ENCODE measurements at places on chromosomes 7 and 10.

DNA sequence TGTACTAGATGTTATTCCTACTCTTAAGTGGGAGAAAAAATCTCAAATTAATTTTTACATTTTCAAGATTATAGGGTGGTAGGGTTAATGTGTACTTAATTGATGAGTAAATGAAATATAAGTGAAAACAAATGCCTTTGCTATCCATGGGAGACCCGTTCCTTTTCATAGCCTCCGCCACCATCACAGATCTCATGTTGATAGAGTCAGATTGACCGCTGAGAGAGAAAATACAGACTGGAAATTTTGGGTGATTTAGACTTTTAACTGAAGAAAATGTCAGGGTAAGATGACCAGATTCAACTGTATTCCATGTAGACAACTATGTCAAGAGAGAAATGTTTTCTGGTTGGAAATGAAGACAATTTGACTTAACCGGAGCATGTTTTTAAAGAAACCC is 446.2 kb downstream of the AUTS2 start:
- DNase-seq = no peak

GRCh38 chr7:150964593-150965111 is 13.5 kb downstream of the KCNH2 start:
- peak; percentile 43 for DNase-seq

- DNase-seq = no peak
Observed at GRCh38 chr7:18400726-18401125, 94.8 kb upstream of the HDAC9 start.

DNA sequence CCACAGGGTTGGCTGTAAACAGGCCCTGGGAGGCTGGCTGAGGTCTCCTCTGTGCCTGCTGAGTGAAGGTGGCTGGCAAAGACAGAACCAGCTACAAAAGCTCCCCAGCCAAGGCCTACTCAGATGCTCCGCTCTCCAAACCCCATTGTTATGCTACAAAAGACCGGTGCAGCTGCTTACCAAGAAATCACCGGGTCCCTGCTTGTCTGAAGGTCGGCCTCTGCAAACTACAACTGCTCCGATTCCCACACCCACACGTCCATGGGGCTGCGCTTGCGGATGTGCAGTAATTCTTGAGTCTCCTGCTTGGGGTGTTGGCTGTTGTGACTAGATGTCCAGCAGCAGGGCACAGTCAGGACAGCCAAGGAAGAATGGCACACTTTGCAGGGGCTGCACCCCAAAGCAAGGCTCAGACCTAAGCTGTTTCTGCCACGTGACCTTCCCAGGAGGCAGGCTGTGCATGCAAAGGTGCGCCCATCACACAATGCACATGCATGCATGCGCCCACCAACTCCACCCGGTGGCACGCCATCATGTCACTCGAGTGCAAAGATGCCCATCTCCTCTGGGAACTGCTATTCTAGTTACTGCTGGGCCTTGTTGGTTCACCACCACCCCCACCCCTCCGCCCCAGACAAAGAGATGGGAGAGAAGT is 97.8 kb downstream of the OAT start:
- no peak for DNase-seq

- no peak for DNase-seq
Observed at GRCh38 chr7:21463524-21463923, 35.6 kb downstream of the SP4 start.

DNA sequence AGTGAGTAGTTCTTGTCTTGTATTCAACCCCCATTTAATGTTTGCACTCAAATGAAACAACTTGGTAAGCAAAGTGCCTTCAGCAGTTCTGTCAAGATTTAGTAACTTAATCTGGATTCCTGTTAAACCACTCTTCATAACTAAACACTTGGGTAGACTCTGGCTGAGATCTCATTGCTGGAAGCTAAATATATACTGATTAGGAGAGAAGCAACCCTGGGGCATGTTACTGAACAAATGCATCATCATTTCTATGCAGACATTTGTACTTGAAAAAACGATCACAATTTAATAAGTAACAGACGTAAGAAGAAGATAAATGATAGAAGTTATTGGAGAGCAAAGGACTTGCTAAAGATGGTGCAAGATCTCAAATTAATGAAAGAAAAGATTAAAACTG is 308.4 kb upstream of the POM121L12 start:
- DNase-seq = no peak

DNA sequence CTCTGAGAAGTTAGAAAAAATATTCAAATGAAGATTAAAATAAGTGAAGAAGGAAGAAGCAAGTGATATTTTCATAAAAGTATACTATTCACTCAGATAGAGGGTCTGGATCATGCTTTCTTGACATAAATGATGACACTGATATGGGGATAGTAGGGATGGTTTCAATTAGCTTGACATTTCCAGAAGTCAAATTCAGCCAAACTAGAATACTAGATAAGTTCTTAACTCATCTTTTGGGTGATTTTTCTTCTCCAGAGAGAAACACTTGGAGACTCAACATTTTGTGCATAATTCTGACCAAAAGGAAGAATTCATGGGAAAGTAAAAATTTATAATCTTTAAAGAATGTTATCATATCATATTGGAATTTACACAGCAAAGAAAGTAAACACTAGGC is 152.0 kb upstream of the LRGUK start:
- no peak for DNase-seq

DNA sequence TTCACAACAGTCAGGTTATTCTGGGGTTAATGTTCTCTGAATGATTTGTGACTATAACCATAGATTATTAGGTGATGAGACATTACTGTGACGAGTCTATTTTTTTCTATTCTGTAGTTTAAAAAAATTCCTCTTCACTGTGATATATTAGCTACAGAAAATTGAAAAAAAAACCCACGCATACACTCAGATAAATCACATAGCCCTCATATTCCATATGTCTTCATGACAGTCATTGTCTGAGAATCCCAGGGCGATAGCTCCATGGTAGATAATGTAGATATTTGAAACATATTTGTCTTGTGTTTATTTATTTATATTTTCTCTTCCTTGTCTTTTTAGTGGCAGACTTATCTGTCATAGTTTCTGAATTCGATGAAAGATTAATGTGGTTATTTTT is 110.0 kb downstream of the CAMK1D start:
- no peak for DNase-seq

DNA sequence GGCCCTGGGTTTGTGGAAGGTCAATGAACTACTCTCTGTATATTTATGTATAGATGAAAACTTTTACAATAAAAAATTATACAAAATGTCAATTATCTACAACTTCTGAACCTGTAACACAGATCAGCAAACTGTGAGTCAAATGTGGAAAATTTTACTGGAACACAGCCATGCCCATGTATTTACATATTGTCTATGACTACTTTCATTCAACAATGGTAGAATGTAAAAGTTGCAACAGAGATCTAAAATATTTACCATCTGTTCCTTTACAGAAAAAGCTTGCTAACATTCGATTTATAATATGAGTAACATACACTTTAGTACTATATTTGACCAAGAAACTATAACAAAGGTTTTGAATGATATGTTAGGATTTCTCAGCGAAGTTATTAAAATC is 481.6 kb downstream of the PARD3 start:
- no peak for DNase-seq

- DNase-seq = no peak
Observed at GRCh38 chr7:129240119-129240820, 15.4 kb downstream of the AHCYL2 start.

DNA sequence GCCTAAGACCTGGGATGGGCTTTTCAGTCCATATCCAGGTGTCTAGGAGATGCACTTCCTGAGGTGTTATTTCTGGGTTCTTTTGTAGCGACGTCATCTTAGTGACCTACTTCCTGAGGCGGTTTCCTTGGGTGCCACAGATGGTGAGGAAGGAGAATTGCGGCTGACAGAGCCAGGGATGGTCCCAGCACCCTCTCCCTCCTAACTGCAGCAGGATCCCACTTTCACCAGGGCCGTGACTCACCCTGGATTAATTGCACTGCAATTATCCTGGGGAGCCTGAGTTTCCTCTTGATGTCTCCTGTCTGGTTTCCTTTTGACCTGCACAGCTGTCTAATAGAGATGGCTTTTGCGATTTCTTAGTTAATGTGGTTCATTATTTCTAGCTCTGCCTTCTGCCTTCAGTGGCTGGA is 271.7 kb downstream of the TCF7L2 start:
- DNase-seq = peak; percentile 3

DNA sequence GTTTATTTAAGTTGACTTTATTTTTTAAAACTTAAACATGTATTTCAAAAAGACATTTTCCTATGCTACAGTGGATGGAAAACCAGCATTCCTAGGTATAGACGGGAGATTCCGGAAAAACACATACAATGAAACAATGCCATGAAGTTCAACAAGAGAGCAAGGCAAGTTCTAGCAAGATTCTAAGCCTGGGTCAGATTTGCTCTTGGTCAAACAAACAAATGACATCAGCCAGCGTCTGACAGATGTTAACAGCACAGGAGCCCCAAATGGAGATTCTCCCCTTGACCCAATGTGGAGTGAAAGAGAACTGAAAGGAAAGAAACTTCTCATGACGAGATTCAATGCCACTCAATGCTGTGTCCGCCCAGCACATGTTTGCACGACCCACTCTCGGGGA is 149.9 kb downstream of the NEURL1 start:
- no peak for DNase-seq

DNA sequence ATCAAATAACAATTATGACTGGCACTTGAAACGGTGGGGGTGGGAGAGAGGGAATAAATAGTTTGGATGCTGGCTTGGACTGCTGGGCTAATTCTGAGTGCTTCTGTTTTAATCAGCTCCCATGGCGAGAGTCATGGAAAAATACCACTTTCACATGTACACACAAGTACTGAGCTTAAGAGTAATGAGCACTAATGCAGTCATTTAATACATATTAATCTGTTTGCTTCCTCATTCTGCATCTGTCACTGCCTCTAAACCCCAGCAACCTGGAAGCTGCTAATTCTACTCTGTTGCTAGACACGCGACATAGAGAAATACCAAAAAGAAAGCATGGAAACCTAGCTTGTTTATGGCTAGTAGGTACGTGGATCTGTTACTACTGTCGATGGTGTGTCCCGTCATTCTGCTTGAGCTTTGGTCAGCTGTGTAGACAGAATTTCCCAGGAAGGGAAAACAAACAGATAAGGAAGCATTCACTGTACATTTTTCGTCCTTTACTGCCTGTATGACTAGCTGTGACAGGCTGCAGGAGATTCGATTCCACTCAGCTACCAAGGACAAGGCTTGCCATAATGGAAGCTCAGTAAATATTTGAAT is 238.8 kb downstream of the BAMBI start:
- DNase-seq = peak; percentile 43

GRCh38 chr10:7533657-7534479 is 123.0 kb upstream of the SFMBT2 start:
- DNase-seq = no peak

- DNase-seq = no peak
Observed at GRCh38 chr7:44787762-44788161, 8.7 kb upstream of the PPIA start.

DNA sequence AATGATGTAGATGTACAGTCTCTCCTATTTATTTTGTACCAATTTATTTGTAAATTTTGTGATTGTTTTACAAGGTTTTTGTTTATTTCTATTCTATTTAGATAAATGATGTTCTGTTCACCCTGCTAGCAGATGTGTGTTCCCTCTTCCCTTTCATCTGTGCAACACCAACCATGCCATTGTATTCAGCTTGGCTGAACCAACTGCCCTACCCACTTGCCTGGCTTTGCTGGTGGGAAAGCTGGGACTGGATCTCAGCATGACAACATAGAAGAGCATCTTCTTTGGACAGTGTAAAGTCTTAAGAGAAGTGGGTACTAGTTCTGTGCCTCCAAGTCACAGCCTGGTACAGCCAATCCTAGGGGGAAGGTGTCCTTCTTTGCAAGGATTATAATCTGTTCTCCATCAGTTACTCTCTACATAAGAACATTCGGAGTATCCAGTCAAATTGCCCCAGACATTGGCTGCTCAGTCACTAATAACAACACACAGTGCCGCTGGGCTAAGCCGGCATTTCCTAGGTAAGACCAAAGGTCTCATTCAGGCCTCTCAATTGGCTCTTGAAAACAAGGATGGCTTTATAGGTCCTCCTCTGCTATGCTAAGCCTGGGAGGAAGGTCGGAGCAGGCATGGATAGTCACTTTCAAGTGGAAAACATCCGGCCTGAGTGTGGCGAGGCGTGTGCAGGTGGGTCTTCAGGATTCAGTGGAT is 109.7 kb downstream of the NT5C2 start:
- no peak for DNase-seq

GRCh38 chr7:92343714-92344113 is 97.9 kb downstream of the ANKIB1 start:
- DNase-seq = no peak
